ENCODE measurements at places on chromosomes 4 and X.

- DNase-seq = peak; percentile 75
Measured at GRCh38 chrX:110536816-110537215, 178.2 kb downstream of the RTL9 start.

DNA sequence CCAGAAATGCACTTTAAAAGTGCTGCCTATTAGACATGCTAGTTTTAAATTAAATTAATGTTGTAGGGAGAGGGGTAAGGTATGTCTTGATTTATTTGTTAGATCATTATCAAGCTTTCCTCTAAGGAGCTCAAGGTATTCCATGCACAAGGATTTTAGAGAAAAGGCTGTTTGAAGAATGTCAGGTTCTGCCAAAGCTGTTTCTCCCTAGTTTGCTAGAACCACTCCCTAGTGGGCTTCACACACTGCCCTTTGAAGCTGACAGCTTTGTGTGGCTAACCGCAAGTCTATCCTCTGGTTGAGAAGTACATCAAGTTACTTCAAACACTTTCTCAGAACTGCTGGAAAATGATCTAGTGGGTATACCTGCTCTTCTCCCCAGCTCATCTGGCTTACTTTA, 32.3 kb downstream of the RASL11B start:
- DNase-seq = no peak

DNA sequence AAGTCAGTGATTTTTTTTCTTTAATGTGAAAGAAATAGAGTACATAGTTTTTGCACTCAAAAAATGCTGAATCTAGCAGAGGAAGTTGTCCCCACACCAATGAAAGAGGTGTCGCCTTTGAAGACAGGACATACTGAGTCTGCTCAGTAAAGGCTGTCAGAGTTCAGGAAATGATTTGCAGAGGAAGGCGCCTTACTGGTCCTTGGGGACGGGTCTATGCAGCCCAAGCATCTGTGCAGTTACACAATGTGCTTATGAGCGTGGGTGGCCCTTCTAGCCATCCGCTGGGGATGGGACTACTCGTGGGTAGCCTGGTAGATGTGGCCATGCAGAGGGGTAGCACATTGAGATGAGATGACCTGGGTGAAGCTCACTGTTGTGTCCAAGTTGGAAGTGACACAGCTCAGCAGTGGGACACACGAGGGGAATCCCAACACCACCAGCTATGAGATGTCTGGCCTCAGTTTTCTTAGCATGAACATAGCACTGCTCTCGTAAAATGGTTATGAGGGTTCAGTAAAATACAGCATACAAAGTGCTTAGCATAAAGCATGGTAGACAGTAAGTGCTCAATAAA, 116.5 kb upstream of the RBPJ start:
- DNase-seq = no peak

- no peak for DNase-seq
Measured at GRCh38 chr4:20269320-20269719, 17.6 kb downstream of the SLIT2 start.

DNA sequence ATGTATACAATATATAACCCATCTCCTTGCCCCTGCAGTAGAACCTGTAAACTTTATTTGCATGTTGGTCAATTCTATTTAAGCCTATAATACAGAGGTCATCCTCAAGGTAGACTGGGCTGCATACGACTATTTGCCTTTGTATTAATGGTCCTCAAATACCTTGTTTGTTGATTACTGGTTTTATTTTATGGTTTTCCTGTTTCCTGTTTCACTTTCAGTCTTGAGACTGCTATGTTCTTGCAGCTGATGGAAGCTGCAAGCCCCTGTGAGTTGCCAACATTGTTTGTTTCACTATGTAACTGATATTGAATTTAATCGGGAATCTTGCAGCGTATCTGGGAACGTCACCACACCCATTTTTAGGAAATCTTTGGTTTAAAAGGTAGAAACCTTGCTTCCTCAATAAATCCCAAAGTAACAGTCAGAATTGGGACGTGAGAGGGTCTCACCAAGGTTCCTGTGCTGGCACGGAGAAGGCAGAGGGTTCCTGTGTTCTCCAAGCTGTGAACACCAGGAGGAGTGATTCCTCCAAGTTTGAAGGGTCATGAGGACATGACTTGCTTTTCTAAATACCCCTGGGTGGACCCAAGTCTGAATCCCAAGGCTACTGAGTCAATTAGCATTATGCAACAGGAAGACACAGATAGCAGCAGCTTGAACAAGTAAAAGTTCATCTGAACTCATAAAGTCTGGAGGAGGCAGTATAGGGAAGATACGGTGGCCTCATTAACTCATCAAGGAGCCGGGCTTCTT, 110.6 kb upstream of the PNPLA4 start:
- DNase-seq = no peak

GRCh38 chrX:47169726-47170515, 23.7 kb upstream of the UBA1 start:
- DNase-seq = no peak

- no peak for DNase-seq
Measured at GRCh38 chr4:123997776-123998449, 601.3 kb downstream of the SPRY1 start.

DNA sequence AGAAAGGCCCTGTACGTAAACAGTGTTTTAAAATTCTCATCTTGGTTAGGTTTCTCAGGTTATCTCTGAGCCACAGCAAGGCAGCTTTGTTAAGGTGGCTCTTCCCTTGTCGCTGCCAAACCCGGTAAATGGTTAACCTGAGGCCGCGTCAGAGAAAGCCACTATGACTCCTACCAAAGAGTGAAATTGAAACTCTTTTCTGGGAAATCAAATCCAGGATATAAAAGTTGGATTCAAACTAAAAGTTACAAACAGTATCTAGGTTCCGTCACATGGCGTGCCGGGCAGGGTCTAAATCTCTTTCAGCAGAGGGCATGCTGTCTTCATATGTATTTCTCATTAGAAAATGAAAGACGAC, 433 bp downstream of the MMAA start:
- no peak for DNase-seq

GRCh38 chrX:51737091-51737490, 6.2 kb upstream of the GSPT2 start:
- DNase-seq = no peak

DNA sequence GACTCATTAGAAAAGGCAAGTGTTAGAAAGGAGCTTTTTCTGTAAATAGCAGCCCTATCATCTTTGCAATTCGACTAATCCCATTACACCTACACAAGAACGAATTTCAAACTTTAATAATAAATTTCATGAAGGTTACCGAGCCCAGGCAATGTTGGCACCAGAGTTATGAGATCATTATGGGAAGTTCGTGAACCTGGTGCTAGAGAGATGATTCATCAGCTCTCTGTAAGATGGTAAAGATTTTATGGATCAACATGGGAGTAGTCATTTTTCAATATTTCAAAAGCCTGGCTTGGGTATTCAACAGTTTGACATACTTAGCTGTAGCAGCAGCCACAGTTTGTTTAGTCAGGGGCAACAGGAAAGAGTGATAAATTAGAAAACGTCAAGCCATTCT, 35.8 kb downstream of the AMELX start:
- DNase-seq = no peak

GRCh38 chr4:16139066-16139945, 55.5 kb upstream of the PROM1 start:
- no peak for DNase-seq

GRCh38 chr4:88981556-88981955, 75.4 kb downstream of the FAM13A start:
- DNase-seq = no peak

GRCh38 chr4:574346-575161, 1.5 kb downstream of the TMEM271 start:
- DNase-seq = no peak

- no peak for DNase-seq
Measured at GRCh38 chr4:138114434-138114833, 127.7 kb downstream of the SLC7A11 start.
